ENCODE measurements at places on chromosomes 4 and X.

- no peak for DNase-seq
These were observed 218.0 kb downstream of the PRDM5 start for GRCh38 chr4:120704538-120704937.

DNA sequence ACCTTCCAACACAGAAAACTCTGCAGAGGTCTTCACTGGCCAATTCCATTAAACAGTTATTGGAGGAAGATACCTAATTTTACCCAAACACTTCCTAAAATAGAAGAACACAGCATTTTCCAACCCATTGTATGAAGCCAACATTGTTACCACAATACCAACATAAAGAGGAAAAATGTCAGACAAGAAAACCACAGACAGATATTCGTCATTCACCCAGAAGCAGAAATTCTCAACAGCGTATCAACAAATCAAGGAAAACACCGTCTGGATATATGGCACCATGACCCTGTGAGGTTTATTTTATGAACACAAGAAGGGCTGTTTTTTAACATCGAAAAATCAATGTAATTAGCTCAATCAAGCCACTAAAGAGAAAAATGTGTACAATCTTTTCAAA lies 255.6 kb downstream of the ASMT start:
- DNase-seq, result no peak

DNA sequence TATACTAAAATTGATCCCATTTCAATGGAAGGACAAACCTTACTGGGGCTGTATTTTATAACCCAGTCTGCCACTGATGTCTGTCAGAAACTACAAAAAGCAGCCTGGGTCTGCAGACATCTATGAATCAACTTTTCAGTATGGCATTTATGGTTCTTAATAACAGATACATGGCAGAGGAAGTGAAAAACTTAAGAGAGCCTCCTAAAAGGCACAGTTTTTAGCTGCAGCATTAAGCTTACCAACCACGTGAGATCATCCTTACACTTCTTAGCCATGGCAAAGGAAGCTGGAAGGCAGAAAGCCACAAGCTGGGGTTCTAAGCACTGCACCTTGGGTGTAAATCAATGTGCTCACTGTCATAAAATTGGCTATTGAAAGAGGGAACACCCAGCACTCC lies 16.6 kb upstream of the UGT2B17 start:
- DNase-seq, result no peak

GRCh38 chr4:156766846-156767245 lies 204.8 kb downstream of the PDGFC start:
- no peak for DNase-seq

- DNase-seq, result no peak
These were observed 1.0 kb downstream of the IDUA start for GRCh38 chr4:987624-988513.

DNA sequence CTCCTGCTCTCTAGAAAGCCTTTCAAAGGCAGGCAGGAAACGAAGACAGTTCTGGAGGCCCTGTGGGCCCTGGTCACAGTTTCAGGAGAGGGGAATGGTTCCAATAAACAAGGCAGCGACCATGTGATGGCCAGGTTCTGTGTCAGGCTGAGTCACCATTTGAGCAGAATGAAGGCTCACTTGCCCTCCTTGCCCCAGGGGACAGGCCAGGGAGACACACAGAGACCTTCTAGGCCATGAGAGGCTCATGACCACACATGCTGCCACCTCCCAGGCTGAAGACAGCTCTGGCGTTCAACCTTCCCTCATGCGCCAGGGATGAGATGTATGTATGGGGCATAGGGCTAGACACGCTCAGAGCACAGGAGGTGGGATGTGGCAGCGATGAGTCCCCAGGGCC lies 22.9 kb upstream of the TRIM2 start:
- DNase-seq, result no peak
